Central memory CD4-positive, alpha-beta T cell (primary cell): ENCODE measurements at places on chromosomes 5 and 9.

GRCh38 chr5:27821681-27822080 is 783.3 kb upstream of the CDH9 start:
- DNase-seq: no peak

DNA sequence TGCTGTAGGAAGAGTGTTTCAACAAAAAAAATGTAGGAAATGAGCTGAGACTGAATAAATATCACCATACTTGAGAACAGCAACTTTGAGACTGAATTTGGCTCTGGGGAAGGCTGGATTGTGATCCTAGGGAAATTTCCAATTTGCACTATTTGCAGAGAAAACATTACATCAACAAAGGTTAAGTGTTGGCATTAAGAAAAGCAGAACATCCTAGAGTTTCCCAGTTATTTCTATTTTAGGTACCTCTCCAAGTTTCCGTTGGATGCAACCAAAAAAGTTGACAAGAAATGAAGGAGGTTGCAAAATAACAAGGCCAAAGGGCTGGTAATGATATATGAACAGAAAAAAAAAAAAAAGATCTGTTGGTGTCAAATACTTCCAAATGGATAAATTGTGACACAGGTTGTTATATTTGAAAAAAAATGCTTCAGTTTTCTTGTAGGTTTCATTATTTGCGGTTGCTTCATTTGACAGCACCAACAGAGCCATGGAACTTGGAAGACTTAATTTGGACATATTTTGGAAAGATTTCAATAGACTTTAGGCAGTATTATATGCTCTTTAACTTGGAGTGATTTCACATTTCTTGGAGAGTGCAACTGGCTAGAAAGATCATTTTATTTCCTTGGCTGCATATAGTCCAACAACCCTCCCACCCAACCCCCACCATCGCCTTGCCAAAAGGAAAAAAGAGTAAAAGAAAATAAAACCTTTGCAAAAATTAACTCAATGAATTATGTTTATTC is 230.8 kb downstream of the ZNF608 start:
- no peak for DNase-seq

DNA sequence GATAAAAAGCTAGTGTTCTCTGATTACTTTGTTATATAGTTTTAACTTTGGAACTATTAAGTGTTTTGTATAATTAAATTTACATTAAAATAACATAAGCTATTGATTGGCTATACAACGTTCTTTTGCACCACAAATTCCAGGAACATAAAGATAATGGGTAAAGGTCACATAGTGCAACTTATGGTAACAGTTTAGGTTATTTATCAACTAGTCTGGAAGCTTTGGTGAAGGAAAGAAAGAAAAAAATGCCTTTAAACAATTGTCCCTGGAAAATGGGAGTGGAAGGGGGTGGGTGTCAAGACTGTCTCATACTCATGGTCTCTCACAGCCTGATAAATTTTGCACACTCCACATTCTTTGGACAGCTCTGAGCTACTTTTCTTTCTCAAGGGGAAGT is 17.1 kb upstream of the SPARC start:
- DNase-seq: no peak

- no peak for DNase-seq
Measured at GRCh38 chr5:158326256-158326655, 467.3 kb upstream of the CLINT1 start.

DNA sequence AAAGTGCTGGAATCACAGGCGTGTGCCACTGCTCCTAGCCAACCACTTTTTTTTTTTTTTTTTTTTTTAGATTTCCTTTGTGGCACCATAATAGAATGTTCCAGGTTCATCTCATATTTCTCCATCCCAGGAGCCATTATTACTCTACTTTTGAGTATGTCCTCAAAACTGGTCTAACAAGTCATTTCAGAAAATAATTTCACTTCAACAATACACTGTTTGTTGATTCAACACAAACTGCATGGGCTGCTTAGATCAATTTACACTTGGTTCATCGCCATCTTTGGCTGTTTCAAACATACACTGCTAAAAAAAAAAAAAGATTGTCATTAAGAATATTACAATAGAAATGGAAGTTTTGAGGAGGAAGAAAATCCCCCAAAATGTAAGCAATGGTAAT is 57.9 kb downstream of the CSNK1A1 start:
- DNase-seq: no peak

- no peak for DNase-seq
Measured at GRCh38 chr9:77440057-77440456, 208.1 kb downstream of the GNA14 start.

DNA sequence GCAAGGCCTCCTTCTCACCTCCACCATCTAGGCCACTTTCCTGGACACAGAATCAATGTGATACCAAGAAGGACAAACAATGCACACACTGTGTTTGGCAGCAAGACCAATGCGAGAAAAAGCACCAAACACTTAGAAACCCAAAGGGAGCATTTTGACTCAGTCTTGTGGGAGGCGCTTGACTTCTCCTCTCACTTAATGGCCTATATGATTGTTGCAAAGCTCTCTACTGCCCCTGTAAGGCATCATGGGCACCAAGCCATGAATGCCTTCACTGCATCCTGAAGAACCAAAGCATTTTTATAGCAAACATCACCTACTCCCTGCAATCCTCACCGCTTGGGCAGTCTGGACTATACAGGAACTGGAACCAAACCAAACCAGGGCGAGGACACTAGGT is 57.5 kb downstream of the CDH6 start:
- DNase-seq: no peak
